ENCODE measurements at places on chromosomes 1 and 21.

DNA sequence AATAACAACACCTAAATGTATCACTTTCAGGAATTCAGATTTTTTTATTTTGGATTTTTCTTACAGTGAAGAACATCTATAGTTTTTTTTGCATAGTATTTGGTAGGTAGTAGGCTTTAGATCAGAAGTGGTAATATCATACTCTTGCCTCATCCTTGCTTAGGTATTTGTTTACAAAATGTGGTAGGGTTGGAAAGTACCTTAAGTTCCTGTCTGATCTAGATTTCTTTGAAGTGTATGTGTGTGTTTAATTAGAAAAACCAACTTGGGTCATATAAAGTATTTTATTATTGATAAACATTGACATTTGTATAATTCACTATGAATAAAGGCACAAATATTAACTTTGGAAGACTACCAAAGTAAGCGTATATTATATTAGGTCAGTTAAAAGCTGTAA is 85.3 kb upstream of the GPR88 start:
- no peak for DNase-seq

DNA sequence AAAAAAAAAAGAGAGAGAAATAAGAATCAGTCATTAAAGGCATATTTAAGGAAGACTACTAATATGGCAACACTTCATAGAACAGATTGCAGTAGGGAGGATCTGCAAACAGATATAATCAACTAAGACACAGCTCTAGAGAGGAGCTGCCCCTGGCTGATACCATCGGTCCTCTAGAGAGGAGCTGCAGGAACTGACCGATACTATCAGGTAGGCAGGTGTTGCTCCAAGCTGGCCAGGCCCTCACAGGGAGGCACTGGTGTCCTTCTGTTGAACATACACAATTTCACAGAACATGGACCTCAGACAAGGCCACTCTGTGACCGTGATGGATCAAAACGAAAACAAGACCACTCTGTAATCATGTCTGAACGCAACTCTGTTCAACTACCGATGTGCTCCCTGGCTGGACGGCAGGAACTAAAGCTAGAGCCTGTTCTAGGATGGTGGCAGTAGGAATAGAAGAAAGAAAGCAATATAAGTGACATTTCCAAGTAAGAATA is 15.5 kb downstream of the SMYD3 start:
- DNase-seq = no peak

DNA sequence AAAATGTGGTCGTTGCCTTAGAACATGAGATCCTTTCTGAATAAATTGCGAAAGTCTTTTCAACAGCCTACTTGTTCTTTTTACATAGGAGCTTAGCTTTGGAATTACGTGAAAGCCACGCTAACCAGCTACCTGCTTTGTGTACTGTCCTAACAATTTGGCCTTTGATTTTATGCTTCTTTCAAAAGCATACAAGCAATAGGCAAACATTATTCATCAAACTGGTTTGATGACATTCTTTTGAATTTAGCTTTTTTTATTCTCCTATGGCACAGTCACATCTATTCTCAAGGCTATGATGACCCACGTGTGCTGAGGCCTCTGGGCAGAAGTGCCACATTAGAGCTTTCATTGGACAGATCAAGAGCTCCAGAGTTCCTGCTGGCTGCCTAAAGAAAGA is 178.0 kb upstream of the DPT start:
- no peak for DNase-seq

- DNase-seq = peak; percentile 68
Measured at GRCh38 chr1:174965362-174966007, 34.3 kb upstream of the CACYBP start.

DNA sequence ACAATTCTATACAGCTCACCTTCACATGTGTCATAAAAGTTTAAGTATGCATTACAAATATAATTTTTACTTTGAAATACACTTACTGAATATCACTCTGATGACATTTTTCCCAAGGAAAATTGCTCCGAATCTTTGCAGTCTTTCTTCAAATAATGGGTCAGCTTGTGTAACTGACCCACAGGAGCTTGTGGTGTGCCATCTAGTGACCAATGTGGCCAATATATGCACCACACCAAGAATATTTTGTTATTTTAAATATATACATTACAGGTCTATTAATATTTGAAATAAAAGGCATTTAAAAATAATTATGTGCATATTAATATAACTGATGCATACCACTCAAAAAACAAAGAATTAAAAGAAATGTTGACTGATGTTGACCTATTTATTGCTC is 271.4 kb downstream of the TBX15 start:
- DNase-seq = no peak

GRCh38 chr1:94239051-94239450 is 1.7 kb upstream of the ARHGAP29 start:
- no peak for DNase-seq

DNA sequence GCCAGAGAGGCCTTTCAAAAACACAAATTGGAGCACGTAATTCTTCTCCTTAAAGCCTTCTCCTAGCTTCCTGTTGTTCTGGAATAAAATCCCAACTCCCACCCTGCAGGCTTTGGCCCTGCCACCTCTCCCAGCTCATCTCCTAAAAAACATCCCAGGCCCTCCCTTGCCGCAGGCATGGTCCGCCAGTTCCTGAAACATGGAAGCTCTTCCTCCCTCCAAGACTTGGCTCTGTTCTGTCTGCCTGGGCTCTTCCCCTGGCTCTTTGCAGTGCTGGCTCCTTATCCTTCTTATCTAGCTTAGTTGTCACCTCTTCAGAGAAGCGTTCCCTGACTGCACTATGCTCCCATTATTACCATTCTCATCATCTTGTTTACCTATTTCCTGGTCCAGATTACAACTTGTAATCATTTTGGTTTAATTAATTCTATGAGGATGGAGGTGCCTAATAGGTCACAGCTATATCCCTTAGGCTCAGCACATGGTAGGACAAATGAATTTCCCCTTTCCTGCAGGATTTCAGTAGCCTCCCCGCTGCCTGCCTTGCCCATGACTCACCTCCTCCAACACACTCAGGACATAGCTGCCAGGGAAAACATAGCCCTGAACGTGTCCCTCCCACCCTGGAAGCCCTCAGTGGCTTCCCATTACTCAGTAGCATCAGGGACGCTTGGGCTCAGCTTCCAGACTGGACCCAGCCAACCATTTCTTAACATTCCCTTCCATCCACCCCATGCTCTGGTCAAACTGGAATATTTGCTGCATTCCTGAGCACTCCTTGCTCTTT is 15.7 kb upstream of the IGSF21 start:
- DNase-seq = no peak
